IgD-negative memory B cell (primary cell): ENCODE measurements at places on chromosomes 3 and 15. TPM values are rescaled to one million over a fixed set of nuclear protein-coding genes. Genes with fewer than 3 reads are reported as not detected.

Gene TMEM207
- polyA plus RNA-seq: not detected

Gene WDR48
- 40.5 TPM for polyA plus RNA-seq

Gene NANOGP8
- polyA plus RNA-seq: not detected

Gene SPINT1
- 12.6 TPM for polyA plus RNA-seq

Gene NRG4
- not detected for polyA plus RNA-seq

Gene TEX9
- polyA plus RNA-seq: 31.2 TPM

Gene GOLGA6L2
- polyA plus RNA-seq: not detected

Gene GPR27
- polyA plus RNA-seq: 0.11 TPM

Gene NRROS
- 18.9 TPM for polyA plus RNA-seq

Gene RTP1
- not detected for polyA plus RNA-seq

Gene DNASE1L3
- polyA plus RNA-seq: 1.7 TPM

Gene SLC27A2
- polyA plus RNA-seq: 0.83 TPM

Gene ISLR
- polyA plus RNA-seq: not detected

Gene SAMMSON
- not detected for polyA plus RNA-seq

Gene KBTBD8
- 10.5 TPM for polyA plus RNA-seq

Gene GPR62
- not detected for polyA plus RNA-seq

Gene PPP1R14D
- polyA plus RNA-seq: 0.56 TPM

Gene SLC15A2
- 2.0 TPM for polyA plus RNA-seq

Gene TERC
- polyA plus RNA-seq: 0.78 TPM

Gene LRIG1
- polyA plus RNA-seq: 10.6 TPM

Gene EPHB3
- polyA plus RNA-seq: not detected

Gene ARIH2
- 88.4 TPM for polyA plus RNA-seq

Gene CHRD
- not detected for polyA plus RNA-seq

Gene DNAH12
- not detected for polyA plus RNA-seq

Gene UPK1B
- polyA plus RNA-seq: not detected

Gene B3GALNT1
- polyA plus RNA-seq: 1.1 TPM

Gene TAGLN3
- polyA plus RNA-seq: not detected

Gene FBN1
- not detected for polyA plus RNA-seq

Gene CKMT1A
- not detected for polyA plus RNA-seq

Gene C3orf70
- polyA plus RNA-seq: 0.10 TPM

Gene GOLGA6D
- polyA plus RNA-seq: not detected

Gene LRRC2
- 0.06 TPM for polyA plus RNA-seq

Gene XXYLT1
- 5.2 TPM for polyA plus RNA-seq

Gene SLITRK3
- polyA plus RNA-seq: not detected
